NCI-H2029 treated with DMSO at 0.1 percent for 48 hours (cell line): ENCODE measurements at places on chromosomes 6 and 20.
A peak's percentile ranks its signal among the peaks of the same experiment; 100 is the strongest.

DNA sequence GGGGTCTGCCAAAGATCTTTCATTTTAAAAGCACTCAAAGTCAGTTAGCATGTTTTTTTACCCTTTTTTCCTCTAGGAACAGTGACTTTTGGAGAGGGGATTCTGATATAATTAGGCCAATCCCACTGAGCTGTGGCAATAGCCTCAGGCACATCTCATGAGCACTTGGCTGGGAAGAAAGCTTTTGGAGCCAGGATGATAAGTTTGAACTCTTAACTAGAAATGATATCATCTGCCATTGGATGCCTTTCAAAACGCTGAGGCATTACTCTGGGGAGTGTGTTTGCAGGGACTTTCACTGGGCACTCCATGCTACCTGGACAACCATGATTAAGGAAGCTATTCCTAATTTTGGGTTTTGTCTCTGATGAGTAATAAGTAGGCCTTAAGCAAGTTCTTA is 3.7 kb downstream of the SCGN start:
- DNase-seq = no peak

DNA sequence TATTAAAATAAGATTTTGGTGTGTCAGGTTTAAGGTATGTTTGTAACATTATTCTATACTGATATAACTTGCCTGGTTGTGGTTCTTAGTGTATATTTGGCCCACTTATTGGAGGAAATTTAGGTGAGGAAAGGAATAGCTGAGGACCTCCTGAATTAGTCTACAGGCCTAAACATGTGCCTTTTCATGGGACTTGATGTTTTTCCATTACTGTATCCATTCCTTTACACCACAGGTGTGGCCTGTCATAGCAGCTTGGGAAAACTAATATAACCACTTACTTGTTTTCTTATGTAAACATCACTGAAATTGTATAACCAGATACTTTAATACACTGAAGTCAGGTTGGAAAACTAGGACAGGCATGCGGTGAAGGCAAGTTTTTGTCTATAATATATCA is 27.6 kb downstream of the BCKDHB start:
- DNase-seq = no peak

DNA sequence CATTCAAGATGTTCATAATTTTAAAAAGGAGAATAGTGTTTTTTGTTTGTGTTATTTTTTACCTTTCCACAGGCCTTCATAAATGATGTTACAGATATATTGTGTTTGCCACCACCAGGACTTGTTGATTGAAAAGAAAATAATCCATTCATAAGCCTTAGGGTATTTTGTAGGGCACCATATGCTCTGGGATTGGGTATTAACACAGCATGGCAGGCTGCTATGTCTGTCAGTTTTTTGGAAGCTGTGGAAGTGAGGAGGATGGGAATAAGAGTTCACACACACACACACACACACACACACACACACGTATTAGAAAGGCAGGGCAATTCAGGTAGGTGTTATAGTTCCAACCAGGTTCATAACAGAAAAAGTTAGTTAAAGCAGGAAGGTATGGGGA is 237.9 kb downstream of the HDGFL1 start:
- DNase-seq = no peak

GRCh38 chr20:13953227-13953626 is 37.2 kb downstream of the SEL1L2 start:
- DNase-seq = no peak

- peak; percentile 97 for DNase-seq
Measured at GRCh38 chr6:170279977-170280688, 10.7 kb downstream of the DLL1 start.

DNA sequence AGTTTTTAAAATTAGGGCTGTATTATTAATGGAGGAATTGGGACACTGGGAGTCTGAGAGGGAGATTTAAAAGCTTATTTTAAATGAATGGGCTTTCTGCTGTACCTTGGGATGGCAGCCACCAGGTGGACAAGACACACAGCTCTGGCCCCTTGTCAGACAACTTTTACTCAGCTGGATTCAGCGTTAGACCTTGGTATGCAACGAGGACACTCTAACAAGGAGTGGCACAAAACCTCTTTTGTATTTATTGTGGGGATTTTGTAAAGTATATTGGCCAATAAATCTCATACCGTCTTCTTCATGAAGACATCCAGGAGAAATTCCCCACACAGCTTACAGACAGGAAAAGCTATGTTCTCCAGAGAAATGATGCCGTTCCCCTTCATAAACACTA is 105.7 kb downstream of the LCA5 start:
- no peak for DNase-seq

DNA sequence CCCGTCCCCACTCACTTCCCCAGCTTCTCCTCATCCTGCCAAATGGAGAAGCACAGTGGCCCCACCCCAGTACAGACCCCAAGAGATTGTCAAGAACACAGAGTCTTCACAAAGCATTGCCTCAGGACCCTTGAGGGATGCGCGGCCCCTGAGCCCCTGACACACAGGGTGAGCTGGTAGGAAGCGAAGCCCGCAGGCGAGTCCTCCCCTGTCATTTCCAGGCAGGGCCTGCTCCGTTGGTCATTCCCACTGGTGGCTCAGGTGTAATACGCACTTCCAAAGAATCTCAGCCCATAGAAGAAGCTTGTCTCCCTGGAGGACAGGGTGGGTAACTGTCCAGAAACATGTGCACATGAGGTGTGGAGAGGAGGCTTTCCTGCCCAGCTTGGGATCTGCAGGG is 404.2 kb downstream of the THBS2 start:
- no peak for DNase-seq

DNA sequence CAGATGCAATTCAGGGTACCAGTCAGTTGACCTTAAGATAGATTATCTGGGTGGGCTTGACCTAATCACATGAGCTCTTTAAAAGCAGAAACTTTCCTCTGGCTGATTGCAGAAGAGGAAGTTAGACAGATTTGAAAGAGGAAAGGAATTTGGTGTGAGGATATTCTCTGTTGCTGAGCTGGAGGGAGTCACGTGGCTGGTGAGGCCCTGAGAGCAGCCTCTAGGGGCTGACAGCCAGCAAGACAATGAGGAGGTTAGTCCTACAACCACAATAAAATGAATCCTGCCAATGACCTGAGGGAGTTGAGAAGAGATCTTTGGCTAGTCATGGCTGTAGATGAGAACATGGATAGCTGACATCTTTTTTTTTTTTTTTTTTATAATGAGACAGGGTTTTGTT is 87.0 kb upstream of the B3GAT2 start:
- DNase-seq = no peak

DNA sequence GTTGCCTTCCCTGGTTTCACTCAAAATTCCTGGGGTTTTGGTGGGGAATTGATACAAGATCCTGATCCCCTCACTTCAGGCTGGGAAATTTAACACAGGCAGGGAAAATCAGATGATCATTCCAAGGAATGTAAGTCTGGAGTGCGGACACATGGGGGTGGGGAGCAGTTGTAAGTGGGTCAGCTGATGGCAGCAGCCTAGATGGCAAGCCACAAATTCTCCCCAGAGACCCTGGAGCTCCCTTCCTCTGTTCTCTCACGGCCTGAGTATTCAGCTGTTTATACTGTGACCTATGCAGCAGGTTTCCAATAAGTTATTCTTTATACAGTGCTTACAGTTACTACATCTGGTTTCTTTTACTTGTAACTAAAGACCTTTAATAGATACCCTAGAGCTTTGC is 144.9 kb downstream of the SH3BGRL2 start:
- DNase-seq = no peak

GRCh38 chr6:154907291-154907690 is 87.8 kb upstream of the TIAM2 start:
- DNase-seq = no peak

DNA sequence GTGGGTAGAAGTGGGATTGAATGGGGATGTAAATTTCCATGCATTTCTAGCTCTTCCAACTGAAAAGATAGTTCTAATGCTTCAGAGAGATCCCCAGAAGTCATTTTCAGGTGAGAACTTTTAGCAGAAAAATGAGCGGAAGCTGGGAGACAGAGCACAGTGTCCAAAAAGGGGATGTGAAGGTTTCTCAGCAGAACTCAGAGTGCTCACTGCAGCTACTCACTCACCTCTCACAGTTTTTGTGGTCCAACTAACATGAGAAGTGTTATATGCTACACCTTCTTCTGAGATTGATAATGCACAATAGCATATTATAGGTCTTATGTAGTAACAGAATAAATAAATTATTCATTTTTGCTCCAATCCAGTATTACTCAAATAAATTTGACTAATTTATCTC is 519.2 kb upstream of the HS3ST5 start:
- no peak for DNase-seq

DNA sequence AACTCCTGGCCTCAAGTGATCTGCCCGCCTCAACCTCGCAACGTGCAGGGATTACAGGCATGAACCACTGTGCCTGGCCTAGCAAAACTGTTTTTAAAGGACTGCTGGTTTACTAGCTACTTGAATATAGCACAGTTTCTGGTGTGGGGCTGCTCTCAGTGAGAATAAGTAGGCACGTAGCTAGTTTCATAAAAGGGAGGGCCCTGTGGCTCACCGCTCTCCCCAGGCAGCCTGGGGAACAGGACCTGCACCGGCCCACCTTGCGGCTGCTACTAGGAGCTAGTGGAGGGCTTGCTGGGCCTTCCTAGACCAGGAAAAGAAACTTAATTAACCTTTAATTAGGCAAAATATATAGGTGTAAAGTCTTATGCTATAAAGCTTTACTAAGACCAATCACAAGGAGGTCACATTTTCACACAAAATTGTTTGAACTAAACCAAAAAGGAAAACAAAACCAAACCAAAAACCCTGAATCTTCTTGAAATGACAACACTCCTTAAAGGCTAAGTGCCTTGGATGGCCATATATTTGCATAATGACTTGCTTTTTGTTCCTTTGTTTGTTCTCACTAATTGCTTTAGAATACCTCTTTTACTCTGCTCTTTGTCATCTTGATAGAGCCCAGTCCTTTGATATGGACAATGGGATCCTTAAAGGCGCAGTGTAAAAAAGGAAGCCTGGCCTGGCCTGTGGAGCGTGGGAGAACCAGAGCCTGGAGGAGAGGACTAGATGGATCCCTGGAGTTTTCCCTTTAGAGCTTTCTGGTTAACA is 69.5 kb upstream of the SAMD5 start:
- no peak for DNase-seq

- DNase-seq = no peak
Measured at GRCh38 chr20:62819494-62820174, 2.8 kb downstream of the COL9A3 start.

DNA sequence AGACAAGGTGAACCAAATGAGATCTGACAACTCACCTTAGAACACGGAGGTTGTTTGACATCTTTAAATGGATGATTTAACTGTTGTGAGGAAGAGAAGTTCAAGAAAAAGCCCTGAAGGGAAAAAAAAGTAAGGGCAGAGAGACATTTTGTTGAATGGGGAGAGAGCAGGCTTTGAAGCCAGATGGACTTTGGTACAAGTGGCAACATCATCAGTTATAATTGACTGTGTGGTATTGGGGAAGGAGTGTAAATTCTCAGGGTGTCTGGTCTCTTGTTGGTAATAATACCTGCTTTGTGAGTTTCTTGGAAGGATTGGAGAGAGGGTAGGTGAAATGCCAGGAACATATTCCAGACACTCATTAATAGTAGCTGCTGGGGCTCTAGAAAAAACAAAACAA is 21.6 kb downstream of the OGFRL1 start:
- DNase-seq = no peak
